ENCODE measurements at places on chromosomes 1 and 21.

- no peaks in the 10 kb centered on the region for H3K36me3 ChIP-seq
- H3K27me3 ChIP-seq, result no peaks in the 10 kb centered on the region
Measured at GRCh38 chr1:10597492-10598388, 123.0 kb downstream of the PEX14 start.

- H3K36me3 ChIP-seq, result no peaks in the 10 kb centered on the region
- peaks cover 19% of the 10 kb centered on the region for H3K27me3 ChIP-seq
- no peak overlapping the region for H3K27ac ChIP-seq
- H3K4me1 ChIP-seq, result no peaks in the 10 kb centered on the region
- DNase-seq, result no peak
Measured at GRCh38 chr1:115233598-115233997, 104.5 kb downstream of the NGF start.

DNA sequence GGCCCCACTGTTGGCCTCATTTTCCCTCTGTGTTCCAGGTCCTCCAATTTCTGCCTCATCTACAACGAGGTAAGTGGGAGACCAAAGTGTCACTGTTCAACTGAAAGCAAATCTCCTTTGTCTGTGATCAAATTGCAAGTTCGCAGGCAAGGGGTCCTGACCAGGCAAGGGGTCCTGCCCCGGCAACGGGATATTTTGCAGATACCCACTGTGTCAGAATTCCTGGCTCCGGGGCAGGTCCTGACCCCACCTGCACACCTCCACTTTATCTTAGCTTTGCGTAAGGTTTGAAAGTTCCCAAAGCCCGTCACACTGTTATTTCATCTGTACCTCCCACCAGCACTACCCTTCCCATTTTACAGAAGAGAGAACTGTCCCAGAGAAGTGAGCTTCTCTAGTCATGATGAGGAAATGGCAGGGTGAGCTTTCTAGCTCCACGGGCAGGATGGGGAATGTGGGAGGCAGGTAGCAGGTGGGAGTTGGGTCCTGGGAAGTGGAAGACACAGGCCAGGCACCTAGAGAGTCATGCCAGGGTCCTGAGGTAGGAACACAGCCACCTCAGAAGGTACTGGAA is 32.0 kb upstream of the CSF1 start:
- H3K4me3 ChIP-seq, result no peak overlapping the region
- H3K4me1 ChIP-seq, result peaks cover 9% of the 10 kb centered on the region
- DNase-seq, result no peak
- H3K27ac ChIP-seq, result no peak overlapping the region
- no peaks in the 10 kb centered on the region for H3K36me3 ChIP-seq

GRCh38 chr1:109193653-109194590 is 19.8 kb upstream of the SARS1 start:
- H3K27me3 ChIP-seq, result no peaks in the 10 kb centered on the region
- peak; percentile 72 for DNase-seq
- peaks cover 16% of the 10 kb centered on the region for H3K4me1 ChIP-seq
- no peak overlapping the region for H3K27ac ChIP-seq
- H3K36me3 ChIP-seq, result no peaks in the 10 kb centered on the region
- H3K4me3 ChIP-seq, result no peak overlapping the region

DNA sequence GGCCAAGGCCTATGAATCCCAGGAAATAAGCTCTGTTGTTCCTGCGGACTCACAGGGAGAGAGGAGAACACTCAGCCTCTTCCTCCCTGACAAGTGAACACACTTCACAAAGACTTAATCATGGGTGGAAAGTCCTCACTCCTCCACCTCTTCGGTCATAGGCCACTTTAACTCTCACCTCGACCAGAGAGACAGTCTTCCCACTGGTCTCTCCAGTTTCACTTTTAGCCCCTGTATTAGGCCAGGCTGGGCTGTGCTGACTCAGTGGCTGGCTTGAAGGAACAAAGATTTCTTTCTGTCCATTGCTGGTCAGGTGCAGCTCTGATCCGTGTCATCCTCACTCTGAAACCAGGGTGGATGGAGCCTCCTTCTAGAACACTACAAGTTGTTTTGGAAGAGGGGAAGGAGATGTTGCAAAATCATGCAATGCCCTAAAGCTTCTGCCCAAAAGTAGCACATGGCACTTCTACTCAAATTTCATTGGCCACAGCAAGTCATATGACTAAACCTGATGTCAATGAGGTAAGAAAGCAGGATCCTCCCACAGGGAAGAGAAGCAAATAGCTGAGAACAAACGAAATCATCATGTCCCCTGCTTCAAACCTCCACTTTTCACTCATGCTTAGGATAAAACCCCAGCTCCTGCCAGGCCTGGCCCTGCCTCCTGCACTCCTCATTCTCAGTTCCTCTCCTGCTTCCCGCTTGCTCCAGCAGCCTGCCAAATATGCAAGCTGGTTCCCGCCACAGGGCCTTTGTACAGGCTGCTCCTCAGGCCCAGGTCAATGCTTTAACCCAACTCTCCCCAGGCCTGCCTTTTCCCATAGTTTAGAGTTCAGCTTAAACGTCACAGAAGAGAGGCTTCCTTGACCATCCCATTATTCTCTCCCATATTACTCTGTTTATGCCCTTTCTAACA is 150.5 kb upstream of the RUNX3 start:
- H3K27ac ChIP-seq, result no peak overlapping the region
- peaks cover 8% of the 10 kb centered on the region for H3K36me3 ChIP-seq
- peaks cover 7% of the 10 kb centered on the region for H3K27me3 ChIP-seq
- no peak overlapping the region for H3K4me3 ChIP-seq
- H3K4me1 ChIP-seq, result no peaks in the 10 kb centered on the region
- DNase-seq, result no peak

DNA sequence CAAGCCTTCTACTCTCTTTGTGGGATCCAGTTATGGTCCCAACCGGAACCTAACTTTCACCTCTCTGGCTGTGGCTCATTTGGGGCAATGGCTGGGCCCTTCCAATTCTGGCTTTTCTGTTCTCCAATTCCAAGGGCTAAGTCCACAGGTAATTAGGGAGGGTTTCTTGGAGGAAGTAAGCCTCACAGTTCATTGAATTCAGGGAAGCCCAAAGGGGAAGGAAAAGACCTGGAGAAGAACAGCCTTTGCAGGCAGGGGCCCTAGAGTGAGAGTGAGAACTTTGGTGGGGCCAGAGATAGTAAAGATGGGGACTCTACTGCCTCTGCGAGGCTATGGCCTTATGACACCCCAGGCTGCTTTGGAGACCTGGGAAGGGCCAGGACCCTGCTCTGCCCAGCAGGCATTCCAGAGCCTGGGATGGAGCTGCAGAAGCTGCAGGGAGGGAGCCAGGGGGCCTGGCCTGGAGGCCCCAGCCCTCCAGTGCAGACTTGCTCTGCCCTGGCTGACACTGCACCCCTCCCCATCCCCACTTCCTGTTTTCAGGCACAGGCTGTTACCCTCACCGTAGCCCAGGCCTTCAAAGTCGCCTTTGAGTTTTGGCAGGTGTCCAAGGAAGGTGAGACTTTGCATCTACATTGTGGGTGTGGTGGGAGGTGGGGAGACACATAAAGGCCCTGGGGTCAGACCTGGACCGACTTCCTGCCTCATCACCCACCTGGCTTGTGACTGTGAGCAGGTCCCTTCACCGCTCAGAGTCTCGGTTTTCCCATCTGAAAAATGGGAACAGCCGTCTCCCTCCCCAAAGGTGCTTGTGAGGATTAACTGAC is 18.9 kb downstream of the LDLRAP1 start:
- H3K4me3 ChIP-seq, result peak overlapping the region; percentile 85
- no peaks in the 10 kb centered on the region for H3K27me3 ChIP-seq
- peaks cover 92% of the 10 kb centered on the region for H3K4me1 ChIP-seq
- H3K36me3 ChIP-seq, result no peaks in the 10 kb centered on the region

- no peak for DNase-seq
- no peak overlapping the region for H3K4me3 ChIP-seq
- peaks cover 34% of the 10 kb centered on the region for H3K4me1 ChIP-seq
- H3K36me3 ChIP-seq, result peaks cover 22% of the 10 kb centered on the region
- no peak overlapping the region for H3K27ac ChIP-seq
Measured at GRCh38 chr1:66416295-66416694, 117.7 kb upstream of the SGIP1 start.

GRCh38 chr1:219573960-219574359 is 38.9 kb downstream of the ZC3H11B start:
- DNase-seq, result no peak
- no peaks in the 10 kb centered on the region for H3K27me3 ChIP-seq
- no peak overlapping the region for H3K4me3 ChIP-seq
- no peaks in the 10 kb centered on the region for H3K36me3 ChIP-seq
- no peak overlapping the region for H3K27ac ChIP-seq

GRCh38 chr1:69319287-69319686 is 248.4 kb upstream of the LRRC7 start:
- H3K4me3 ChIP-seq, result no peak overlapping the region
- no peaks in the 10 kb centered on the region for H3K27me3 ChIP-seq
- no peak overlapping the region for H3K27ac ChIP-seq
- no peak for DNase-seq

- no peaks in the 10 kb centered on the region for H3K36me3 ChIP-seq
- peaks cover 20% of the 10 kb centered on the region for H3K4me1 ChIP-seq
- H3K27me3 ChIP-seq, result peaks cover 35% of the 10 kb centered on the region
- no peak for DNase-seq
Measured at GRCh38 chr21:31078216-31078615, 39.9 kb upstream of the KRTAP19-8 start.

- H3K36me3 ChIP-seq, result no peaks in the 10 kb centered on the region
- no peak overlapping the region for H3K4me3 ChIP-seq
- no peak overlapping the region for H3K27ac ChIP-seq
- no peaks in the 10 kb centered on the region for H3K4me1 ChIP-seq
Measured at GRCh38 chr1:192839162-192840066, 30.6 kb downstream of the RGS2 start.

GRCh38 chr1:4605158-4605557 is 49.3 kb upstream of the AJAP1 start:
- H3K4me3 ChIP-seq, result no peak overlapping the region
- H3K27ac ChIP-seq, result no peak overlapping the region
- no peaks in the 10 kb centered on the region for H3K36me3 ChIP-seq

- no peak overlapping the region for H3K27ac ChIP-seq
- DNase-seq, result no peak
- H3K36me3 ChIP-seq, result no peaks in the 10 kb centered on the region
- no peaks in the 10 kb centered on the region for H3K27me3 ChIP-seq
- no peak overlapping the region for H3K4me3 ChIP-seq
Measured at GRCh38 chr1:223352944-223353343, 11.0 kb downstream of the SUSD4 start.

- no peaks in the 10 kb centered on the region for H3K27me3 ChIP-seq
- no peak overlapping the region for H3K4me3 ChIP-seq
- H3K27ac ChIP-seq, result no peak overlapping the region
- H3K36me3 ChIP-seq, result peaks cover 4% of the 10 kb centered on the region
- no peak for DNase-seq
Measured at GRCh38 chr1:19903621-19904020, 19.8 kb downstream of the PLA2G2E start.

- no peak for DNase-seq
- no peak overlapping the region for H3K4me3 ChIP-seq
- no peaks in the 10 kb centered on the region for H3K36me3 ChIP-seq
- H3K4me1 ChIP-seq, result no peaks in the 10 kb centered on the region
- H3K27ac ChIP-seq, result no peak overlapping the region
Measured at GRCh38 chr1:24157918-24158481, 15.1 kb upstream of the IL22RA1 start.

DNA sequence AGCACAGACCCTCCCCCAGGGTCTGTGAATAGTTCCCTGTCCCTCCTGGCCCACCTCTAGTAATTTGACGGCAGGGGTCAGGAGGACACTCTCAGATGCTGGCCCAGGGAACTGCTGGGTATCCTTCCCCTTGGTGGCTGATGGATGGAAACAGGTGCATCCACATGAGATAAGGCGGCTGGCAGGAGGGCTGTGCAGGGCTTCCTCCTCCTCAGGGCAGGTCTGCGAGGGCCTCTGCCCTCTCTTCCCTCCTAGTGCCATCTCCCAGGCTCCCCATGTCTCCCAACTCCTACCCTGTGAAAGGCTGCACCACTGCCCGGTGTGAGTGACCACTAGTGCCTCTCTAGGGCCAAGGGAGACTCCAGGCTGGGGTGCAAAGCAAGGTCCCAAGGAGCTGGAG is 123.9 kb downstream of the GLIS1 start:
- H3K27me3 ChIP-seq, result no peaks in the 10 kb centered on the region
- H3K4me1 ChIP-seq, result no peaks in the 10 kb centered on the region
- H3K4me3 ChIP-seq, result no peak overlapping the region
- H3K36me3 ChIP-seq, result peaks cover 10% of the 10 kb centered on the region

GRCh38 chr1:100773444-100773843 is 53.9 kb downstream of the VCAM1 start:
- H3K4me1 ChIP-seq, result no peaks in the 10 kb centered on the region
- no peak overlapping the region for H3K4me3 ChIP-seq
- H3K36me3 ChIP-seq, result no peaks in the 10 kb centered on the region
- no peaks in the 10 kb centered on the region for H3K27me3 ChIP-seq

- peaks cover 55% of the 10 kb centered on the region for H3K4me1 ChIP-seq
- peak; percentile 47 for DNase-seq
- peak overlapping the region; percentile 92 for H3K4me3 ChIP-seq
- no peaks in the 10 kb centered on the region for H3K27me3 ChIP-seq
- peak overlapping the region; percentile 94 for H3K27ac ChIP-seq
Measured at GRCh38 chr21:37367703-37368540, 1.3 kb downstream of the DYRK1A start.

GRCh38 chr21:37870221-37870620 is 46.0 kb downstream of the KCNJ6 start:
- H3K36me3 ChIP-seq, result no peaks in the 10 kb centered on the region
- no peak for DNase-seq
- H3K4me3 ChIP-seq, result no peak overlapping the region
- no peak overlapping the region for H3K27ac ChIP-seq
- H3K4me1 ChIP-seq, result no peaks in the 10 kb centered on the region

DNA sequence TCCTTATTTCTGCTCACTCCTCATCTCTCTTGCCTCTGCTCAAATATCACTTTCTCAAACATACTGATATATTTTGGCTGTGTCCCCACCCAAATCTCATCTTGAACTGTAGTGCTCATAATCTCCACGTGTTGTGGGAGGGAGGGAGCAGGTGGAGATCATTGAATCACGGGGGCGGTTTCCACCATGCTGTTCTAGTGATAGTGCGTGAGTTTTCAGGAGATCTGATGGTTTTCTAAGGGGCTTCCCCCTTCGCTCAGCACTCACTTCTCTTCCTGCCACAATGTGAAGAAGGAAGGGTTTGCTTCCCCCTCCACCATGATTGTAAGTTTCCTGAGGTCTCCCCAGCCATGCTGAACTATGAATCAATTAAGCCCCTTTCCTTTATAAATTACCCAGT is 26.6 kb downstream of the ZBTB8OS start:
- H3K36me3 ChIP-seq, result peaks cover 25% of the 10 kb centered on the region
- H3K4me3 ChIP-seq, result peak overlapping the region; percentile 5
- peak overlapping the region; percentile 32 for H3K27ac ChIP-seq
- peak; percentile 30 for DNase-seq
- H3K4me1 ChIP-seq, result peaks cover 66% of the 10 kb centered on the region

DNA sequence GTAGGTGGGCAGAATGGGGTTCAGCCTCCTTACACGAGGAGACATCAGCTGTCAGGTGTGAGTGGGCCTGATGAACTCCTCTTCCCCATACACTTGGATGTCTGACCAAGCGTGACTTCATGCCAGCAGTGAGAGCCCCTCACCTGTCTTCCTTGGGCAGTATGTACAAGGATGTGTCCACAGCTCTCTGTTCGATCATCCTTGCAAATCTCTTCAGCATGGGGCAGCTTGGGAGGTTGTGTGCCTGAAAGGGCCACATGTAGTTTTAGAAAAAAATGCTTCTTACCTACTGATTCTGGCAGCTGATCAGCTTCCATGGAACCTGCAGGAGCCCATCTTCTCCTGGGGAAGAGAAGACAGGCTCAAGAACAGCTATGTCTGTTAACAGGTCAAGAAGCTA is 18.0 kb downstream of the ACP6 start:
- peaks cover 24% of the 10 kb centered on the region for H3K4me1 ChIP-seq
- H3K36me3 ChIP-seq, result peaks cover 2% of the 10 kb centered on the region
- H3K27ac ChIP-seq, result no peak overlapping the region
